RWPE1 (cell line): ENCODE measurements at places on chromosomes 4 and X.

DNA sequence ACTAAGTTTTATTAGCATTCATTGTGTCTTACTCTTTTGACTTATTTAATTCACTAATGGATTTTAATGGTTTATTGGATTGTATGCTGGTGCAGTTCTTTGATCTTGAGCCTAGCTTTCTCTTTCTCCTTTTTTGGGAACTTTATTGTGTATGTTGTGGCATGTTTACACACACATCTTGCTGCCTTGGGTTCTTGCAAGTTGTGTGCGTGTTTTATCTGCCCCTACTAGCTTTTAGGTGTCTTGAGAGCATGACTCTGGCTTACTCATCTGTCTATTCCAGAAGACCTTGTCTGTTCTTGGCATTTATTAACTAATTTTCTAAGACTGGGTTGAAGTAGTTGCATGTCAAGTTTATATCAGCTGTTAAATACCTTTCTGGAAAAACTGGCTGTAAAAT, 2.7 kb downstream of the TMEM165 start:
- peak; percentile 26 for DNase-seq

DNA sequence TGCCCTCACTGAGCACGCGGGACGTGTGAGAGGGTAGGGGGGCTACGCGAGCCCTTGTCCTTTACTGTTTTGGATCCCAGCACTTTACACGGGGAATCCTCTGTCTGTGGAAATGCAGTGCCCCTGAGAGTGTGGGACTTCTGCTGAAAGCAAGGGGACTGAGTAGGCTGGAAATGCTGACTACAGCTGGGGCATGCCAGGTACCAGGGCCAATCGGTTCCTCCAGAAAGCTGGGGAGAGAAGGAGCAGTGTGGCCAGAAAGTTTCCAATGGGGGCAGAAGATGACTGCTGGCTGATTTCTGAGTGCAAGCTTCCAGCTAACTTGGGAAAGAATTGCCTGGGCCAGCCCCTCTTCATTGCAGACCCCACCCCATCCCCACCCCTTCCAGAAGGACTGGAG, 1.5 kb downstream of the NHSL2 start:
- DNase-seq = no peak

GRCh38 chrX:56228914-56229313, 3.2 kb upstream of the KLF8 start:
- no peak for DNase-seq

- DNase-seq = no peak
Observed at GRCh38 chr4:1176398-1177273, 4.3 kb upstream of the SPON2 start.

- DNase-seq = no peak
Observed at GRCh38 chr4:101145021-101145420, 202.3 kb downstream of the PPP3CA start.

GRCh38 chr4:120916937-120917336, 5.6 kb downstream of the PRDM5 start:
- no peak for DNase-seq

DNA sequence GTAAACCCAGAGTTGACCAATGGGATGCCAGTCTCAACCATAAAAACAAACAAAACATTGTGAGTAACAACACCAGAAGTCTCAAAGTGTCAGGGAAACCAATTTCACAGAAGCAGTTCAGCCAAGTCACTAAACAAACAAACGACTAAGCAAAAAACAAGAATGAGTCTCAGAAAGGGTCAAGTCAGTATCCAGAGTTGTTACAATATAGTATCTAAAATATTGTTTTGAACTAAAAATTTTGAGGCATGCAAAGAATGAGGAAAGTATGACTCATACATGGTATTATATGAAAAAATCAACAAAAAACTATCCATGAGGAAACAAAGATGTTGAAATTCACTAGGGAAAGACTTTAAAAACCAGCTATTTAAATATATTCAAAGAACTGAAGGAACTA, 70.6 kb downstream of the AR start:
- DNase-seq = no peak

GRCh38 chr4:4685810-4686795, 144.3 kb upstream of the STX18 start:
- DNase-seq = no peak

GRCh38 chr4:16023776-16024408, 59.9 kb downstream of the PROM1 start:
- peak; percentile 49 for DNase-seq

DNA sequence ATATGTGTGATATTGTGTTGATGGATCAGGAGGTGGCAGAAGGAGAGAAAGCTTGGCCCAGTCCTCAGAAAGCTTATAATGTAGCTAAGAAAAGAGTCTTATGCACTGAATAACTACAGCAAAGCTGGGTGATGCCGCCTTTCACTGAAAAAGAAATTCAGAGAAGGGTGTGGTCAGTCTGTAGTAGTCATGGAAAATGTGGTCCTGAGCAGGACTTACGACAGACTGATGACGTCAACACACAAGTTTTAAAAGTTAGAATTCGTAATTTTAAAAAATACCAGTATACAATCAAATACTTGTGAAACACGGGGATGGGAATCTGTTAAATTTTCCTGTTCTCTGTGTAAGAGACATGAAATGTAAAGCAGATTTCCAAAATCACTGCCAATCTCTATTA, 87.0 kb upstream of the RAPGEF2 start:
- DNase-seq = no peak

DNA sequence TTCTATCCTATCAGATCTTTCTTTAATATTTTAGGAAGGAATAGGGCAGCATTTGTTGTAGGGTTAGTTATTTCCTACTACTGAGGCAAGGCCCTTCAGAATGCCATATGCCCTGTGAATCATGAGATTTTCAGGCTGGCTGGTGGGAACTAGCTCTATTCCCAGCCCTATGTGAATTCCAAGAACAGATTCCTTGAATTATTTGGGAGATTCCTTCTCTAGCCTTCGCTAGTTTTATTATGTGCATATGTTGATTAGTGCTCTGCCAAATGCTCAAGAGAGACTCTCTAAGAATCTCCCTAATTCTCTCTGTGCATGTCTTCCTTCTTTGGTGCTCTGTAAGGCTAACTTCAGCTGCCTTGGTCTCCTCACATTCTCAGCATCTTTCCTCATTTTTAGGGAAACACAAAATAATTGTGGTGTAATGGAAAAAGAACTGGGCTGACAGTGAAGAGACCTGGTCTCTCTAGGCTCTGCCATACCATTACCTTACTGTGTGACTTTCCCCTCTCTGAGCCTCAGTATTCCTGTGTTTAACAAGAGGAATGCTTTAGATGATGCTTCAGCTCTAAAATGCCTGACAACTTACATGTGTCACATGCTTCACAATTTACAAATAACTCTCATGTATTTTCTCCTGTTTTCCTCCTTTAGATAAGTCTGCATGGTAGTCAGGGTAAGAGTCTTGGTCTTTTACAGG, 79.7 kb downstream of the VMA21 start:
- DNase-seq = no peak

DNA sequence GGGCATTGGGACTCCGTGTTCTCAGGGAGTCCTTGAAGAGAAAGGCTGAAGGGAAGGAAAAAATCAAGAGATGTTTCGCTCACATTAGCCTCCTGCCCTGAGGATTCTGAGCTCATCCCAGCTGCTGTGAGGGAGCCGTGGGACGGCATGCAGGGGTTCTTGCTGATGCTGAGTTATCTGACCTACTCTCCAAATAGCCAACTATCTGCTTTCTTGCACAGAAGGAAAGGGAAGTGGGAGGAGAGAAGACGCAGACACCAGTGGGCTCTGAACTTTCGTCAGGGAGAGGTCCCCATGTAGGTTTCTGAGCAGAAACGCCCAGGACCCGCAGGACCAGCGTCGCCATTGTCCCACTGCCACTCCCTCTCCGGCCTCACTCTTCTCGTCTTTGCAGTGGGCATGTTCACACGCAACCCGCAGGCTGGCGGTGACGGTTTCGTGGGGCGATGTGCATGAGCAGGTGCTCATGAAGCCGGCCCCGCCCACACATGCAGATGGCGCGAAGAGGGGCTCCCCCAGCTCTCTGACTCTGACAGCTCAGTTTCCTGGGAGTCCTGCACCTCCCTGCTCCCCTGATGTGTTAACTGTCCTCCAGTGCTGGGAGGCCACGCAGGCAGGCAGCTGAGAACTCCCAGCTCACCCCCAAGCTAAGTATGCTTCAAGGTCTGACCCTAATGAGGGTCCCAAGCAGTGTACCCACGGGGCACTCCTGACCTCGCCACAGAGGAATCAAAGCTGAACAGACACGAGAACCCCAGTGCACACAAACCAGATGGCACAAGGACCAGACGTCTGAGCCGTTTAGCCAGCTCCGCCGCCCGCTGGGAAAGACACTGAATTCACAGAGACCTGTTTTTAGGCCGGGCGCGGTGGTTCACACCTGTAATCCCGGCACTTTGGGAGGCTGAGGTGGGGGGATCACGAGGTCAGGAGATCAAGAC, 13.6 kb upstream of the ABLIM2 start:
- no peak for DNase-seq

DNA sequence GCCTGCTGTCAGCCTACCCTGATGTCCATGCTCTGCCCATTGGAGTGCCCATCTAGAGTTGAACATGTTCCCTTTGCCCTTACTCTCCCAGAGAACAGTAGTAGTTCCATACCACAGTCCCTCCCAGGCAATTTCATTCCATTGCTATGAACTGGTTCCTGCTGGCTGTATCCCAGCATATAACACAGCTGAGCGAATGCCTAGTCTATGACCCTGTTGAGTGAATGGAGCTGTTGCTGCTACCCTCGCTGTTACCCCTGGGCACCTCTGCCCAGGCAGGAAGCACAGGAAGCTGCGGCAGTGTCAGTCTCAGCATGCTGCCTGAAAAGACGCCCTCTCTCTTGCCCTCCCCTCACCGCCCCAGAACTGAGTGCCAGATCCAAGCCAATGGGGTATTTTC, 73.3 kb downstream of the SOX3 start:
- DNase-seq = no peak

DNA sequence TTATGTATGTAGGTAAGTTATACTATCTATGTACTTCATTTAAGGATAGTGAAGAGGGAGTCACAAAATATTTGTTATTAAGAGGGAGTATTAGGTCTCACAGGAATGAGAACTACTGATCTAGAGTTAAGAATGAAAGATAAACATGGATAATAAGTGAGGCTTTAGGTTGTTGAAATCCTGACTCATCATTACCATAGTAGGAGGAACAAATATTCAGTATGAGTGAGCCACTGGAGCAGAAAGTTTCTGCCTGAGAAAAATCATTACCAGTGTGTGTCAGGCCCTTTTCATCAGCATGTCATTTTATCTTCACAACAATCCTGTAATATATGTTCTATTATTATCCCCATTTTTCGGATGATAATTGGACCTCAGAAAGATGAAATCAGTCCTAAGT, 27.2 kb upstream of the IGSF1 start:
- DNase-seq = no peak

DNA sequence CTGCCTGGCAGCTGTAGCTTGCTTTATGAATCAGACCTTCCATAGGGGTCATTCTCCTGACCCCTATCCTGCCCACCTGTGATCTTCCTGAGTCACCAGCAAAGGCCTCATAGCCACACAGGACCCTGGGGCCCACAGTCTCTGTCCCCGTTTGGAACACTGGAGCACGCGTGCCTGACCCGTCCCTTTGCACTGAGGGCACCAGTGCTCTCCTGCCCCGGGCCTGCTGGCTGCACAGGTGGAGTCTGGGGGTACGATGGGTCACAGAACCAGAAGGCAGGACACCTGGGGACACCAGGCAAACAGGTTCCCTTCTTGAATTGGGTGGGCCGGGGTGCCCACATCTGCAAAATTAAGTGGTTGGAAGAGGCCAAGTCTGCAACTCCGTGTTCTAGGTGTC, 97.2 kb downstream of the CPZ start:
- DNase-seq = no peak

- no peak for DNase-seq
Observed at GRCh38 chr4:187396106-187396505, 599.5 kb upstream of the ZFP42 start.

- DNase-seq = no peak
Observed at GRCh38 chr4:59956366-59956765, 1243.8 kb upstream of the ADGRL3 start.

DNA sequence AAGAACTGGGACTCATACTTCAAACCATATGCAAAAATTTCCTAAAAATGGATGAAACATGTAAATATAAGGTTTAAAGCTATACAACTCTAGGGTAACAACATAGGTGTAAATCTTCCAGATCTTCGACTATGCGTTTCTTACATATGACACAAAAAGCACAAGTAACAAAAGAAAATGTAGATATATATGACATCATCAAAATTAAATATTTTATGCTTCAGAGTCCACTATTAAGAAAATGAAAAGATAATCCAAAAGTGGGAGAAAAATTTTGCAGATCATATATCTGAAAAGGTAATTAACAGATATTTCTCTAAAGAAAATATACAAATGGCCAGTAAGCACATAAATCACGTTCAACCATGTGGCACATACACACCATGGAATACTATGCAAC, 164.2 kb upstream of the ACTRT1 start:
- no peak for DNase-seq

GRCh38 chr4:22490718-22491315, 25.0 kb downstream of the ADGRA3 start:
- no peak for DNase-seq

DNA sequence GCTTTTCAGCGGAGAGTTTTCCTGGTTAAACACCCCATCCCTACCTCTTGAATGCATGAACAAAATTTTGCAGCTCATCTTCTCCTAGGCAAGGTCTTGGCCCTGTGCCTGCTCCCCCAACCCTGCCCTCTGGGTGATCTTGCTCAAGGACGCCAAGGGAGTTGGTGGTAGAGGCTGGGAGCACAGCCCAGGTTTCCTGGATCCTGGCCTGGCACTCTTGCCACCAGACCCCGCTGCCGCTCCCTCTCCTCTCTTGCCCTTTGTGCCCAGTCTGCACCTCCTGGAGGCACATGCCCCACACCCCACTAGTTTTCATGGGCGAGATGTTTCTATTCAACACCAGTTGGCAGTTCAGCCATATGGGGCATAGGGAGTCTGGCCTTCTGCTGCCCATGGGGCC, 37.3 kb downstream of the TSC22D3 start:
- DNase-seq = no peak

GRCh38 chr4:15894393-15894792, 44.1 kb downstream of the FGFBP1 start:
- DNase-seq = no peak

- DNase-seq = no peak
Observed at GRCh38 chr4:48247878-48248558, 21.6 kb downstream of the TEC start.

- DNase-seq = no peak
Observed at GRCh38 chrX:18065956-18066355, 154.7 kb downstream of the BEND2 start.

DNA sequence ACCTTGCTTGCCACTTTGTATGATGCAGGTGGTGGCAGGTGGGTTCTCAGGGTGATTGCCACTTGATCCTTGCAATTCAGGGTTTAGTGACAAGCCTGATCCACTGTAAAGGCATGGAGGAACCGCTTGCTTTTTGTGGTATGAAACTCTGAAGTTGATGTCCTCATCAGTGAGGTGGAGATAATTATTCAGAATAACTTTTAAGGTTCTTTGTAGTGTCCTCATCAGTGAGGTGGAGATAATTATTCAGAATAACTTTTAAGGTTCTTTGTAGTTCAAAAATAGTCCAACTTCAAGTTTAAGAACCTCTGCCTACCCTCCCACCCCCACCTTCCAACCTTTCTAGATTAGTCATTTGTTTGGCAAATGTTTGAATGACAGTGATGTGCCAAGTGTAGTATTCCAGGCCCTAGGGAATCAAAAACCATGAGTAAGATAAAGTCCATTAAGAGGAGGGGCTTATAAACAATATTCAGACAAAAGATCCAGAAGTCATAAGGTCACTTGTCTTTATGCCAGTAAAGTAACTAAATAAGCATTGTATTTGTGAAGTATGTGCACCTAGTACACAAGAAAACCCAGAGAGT, 51.2 kb downstream of the DCUN1D4 start:
- peak; percentile 67 for DNase-seq

- no peak for DNase-seq
Observed at GRCh38 chrX:68915778-68916177, 87.0 kb downstream of the EFNB1 start.

- peak; percentile 12 for DNase-seq
Observed at GRCh38 chr4:172142281-172142741, 329.1 kb downstream of the GALNTL6 start.
